ENCODE measurements at places on chromosomes 3 and 15.
A peak's percentile ranks its signal among the peaks of the same experiment; 100 is the strongest.

GRCh38 chr3:139434764-139435307 lies 41.5 kb downstream of the RBP2 start:
- DNase-seq, result no peak
- H3K4me1 ChIP-seq, result no peaks in the 10 kb centered on the region
- H3K27ac ChIP-seq, result no peak overlapping the region
- H3K27me3 ChIP-seq, result peaks cover 6% of the 10 kb centered on the region
- H3K36me3 ChIP-seq, result no peaks in the 10 kb centered on the region
- H3K4me3 ChIP-seq, result no peak overlapping the region

DNA sequence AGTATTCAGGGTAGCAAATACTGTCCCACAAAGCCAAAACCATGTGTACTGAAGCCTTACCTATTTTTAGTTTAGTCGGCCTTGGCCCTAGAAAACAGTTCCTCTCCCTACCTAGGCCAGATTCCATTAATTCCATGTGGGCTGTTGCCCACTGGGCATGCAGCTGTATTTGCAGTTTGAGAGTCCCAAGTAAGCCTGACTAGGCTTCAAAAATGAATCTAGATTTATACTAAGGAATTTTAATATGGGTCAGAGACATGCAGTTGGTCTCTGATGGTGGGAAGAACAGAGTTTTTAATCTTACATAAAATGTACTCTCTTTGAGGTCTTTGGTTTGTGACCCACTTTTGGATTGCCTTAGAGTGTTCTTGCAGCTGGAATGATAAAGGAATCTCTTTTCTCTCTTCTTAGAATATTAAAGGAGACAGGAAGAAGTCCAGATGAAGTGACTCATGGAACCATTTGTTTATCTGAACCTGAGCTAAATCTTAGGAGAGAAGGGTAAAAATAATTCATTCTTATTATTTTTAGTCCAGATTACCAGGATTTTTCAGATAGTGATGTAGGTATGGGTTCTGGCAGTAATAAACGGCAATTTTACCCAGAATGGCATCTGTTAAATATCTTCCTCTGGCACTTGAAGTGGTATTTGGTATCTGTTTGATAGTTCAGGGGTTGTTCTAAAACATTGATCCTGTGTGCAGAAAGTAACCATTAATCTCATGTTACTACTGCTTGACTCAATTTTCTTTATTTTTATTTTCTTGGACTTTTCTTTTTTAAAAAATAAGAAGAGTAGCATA lies 33.8 kb downstream of the GLCE start:
- no peaks in the 10 kb centered on the region for H3K36me3 ChIP-seq
- DNase-seq, result no peak
- peaks cover 2% of the 10 kb centered on the region for H3K27me3 ChIP-seq
- H3K4me1 ChIP-seq, result peaks cover 3% of the 10 kb centered on the region

GRCh38 chr3:32719931-32720330 lies 34.9 kb downstream of the CNOT10 start:
- DNase-seq, result no peak
- H3K36me3 ChIP-seq, result peaks cover 22% of the 10 kb centered on the region
- H3K4me1 ChIP-seq, result no peaks in the 10 kb centered on the region

DNA sequence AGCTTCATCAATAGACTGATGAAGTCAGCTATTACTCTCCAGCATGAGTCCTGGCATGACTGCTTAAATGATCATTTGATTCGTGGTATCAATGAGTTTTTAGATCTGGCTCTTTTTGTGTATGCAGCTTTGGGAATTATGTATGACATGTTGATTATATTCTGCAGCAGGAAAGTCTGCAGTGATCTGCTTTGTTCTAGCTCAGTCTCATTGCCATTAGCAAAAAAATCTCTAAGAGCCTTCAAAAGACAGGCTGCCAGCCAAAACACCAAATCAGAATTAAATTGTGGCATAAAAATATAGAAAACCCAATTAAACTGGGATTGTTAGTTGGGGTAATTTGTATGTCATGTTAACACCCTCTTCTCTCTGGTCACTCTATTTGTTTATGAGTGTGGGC lies 1021.0 kb upstream of the SEMA6D start:
- no peaks in the 10 kb centered on the region for H3K4me1 ChIP-seq
- no peaks in the 10 kb centered on the region for H3K36me3 ChIP-seq
- no peaks in the 10 kb centered on the region for H3K27me3 ChIP-seq

DNA sequence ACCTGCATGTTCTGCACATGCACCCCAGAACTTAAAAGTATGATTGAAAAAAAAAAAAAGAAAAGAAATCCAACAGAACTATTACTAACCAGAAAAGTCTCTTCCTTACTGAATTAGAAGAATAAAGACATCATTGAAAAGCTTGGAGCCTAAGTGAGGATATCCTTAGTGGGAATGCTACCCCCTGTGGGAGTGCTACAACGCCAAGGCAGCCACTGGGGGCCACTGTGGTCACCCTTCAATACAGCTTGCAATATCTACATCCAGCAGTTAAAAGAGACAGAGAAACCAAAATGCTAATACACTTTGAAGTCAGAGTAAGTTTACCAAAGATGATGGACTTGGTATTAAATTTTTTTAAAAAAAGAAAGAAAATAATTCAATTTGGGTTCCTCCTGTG lies 292.0 kb downstream of the PLCL2 start:
- DNase-seq, result no peak
- no peak overlapping the region for H3K4me3 ChIP-seq
- H3K27me3 ChIP-seq, result no peaks in the 10 kb centered on the region

- no peaks in the 10 kb centered on the region for H3K36me3 ChIP-seq
- H3K4me1 ChIP-seq, result no peaks in the 10 kb centered on the region
- no peak for DNase-seq
- H3K27ac ChIP-seq, result no peak overlapping the region
Measured at GRCh38 chr3:24640330-24640877, 145.8 kb upstream of the THRB start.

GRCh38 chr3:182078316-182078715 lies 366.6 kb downstream of the SOX2 start:
- H3K4me1 ChIP-seq, result no peaks in the 10 kb centered on the region
- no peak overlapping the region for H3K4me3 ChIP-seq
- H3K36me3 ChIP-seq, result no peaks in the 10 kb centered on the region
- H3K27ac ChIP-seq, result no peak overlapping the region
- no peak for DNase-seq
- H3K27me3 ChIP-seq, result no peaks in the 10 kb centered on the region

- DNase-seq, result peak; percentile 5
- H3K4me3 ChIP-seq, result peak within 1 kb of the TSS; percentile 28
- peaks cover 41% of the 10 kb centered on the region for H3K27me3 ChIP-seq
- no peaks in the 10 kb centered on the region for H3K4me1 ChIP-seq
- no peak within 1 kb of the TSS for H3K27ac ChIP-seq
Measured at GRCh38 chr3:2098398-2099027, at the start of gene CNTN4. TSS of gene CNTN4 (plus strand) at chr3:2098866.

Data from T-helper 2 cell treated with Interferon-gamma antibody and Interleukin-4, amounts not matched to agents 5 μg/mL and 100 μg/mL, for 36 hours (primary cell).